Cardiac muscle cell (in vitro differentiated cells and primary cell): ENCODE measurements at places on chromosomes 2 and 18. TPM values are rescaled to one million over a fixed set of nuclear protein-coding genes. Genes with fewer than 3 reads are reported as not detected.
A peak's percentile ranks its signal among the peaks of the same experiment; 100 is the strongest.

Gene KCTD1
- 20.2 and 23.1 TPM in 2 replicates for total RNA-seq

DNA sequence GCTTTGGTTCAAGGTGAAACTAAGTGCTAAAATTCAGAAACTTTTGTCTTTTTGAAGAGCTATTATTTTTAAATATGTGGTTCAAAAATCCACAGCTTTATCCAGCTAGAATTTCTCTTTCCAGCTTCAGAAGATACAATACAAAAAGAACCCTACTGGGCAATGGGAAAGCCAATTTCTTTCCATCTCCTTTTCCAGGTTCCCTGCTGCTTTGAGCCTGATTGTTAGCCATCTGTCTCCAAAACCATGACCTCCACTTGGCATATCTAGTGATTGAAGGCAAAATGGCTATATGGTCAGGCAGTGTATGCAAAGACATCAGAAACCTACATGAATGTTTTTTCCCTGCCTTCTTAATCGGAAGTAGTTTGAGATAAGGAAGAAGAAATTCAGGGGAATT lies 134.1 kb downstream of the KCNH7 start:
- no peak overlapping the region for H3K27ac ChIP-seq
- H3K36me3 ChIP-seq, result no peaks in the 10 kb centered on the region
- H3K4me3 ChIP-seq, result no peak overlapping the region
- no peak for DNase-seq
- H3K4me1 ChIP-seq, result no peaks in the 10 kb centered on the region

DNA sequence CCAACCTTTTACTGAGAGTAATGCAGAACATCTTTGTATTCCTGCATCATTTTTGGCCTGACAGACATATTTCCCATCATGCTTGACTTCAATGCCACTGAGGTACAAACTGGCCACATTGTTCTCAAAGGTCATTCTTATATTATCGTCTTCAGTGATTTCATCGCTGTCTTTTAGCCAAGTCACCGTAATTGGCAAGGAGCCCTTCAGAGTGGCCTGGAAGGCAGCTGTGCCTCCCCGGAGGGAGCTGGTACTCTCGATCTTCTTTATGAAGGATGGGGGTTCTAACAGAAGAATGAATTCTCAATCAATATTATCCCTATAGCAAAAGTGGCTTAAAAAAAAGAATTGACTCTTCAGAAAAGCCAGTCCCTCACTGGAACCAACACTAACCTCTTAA lies 75.9 kb downstream of the TTN start:
- H3K27ac ChIP-seq, result peak overlapping the region; percentile 74
- DNase-seq, result no peak
- H3K4me3 ChIP-seq, result no peak overlapping the region
- H3K27me3 ChIP-seq, result no peaks in the 10 kb centered on the region
- peaks cover 20% of the 10 kb centered on the region for H3K4me1 ChIP-seq
- H3K36me3 ChIP-seq, result peaks cover 100% of the 10 kb centered on the region

- no peak overlapping the region for H3K4me3 ChIP-seq
- H3K36me3 ChIP-seq, result no peaks in the 10 kb centered on the region
- H3K4me1 ChIP-seq, result no peaks in the 10 kb centered on the region
- H3K27me3 ChIP-seq, result no peaks in the 10 kb centered on the region
Measured at GRCh38 chr18:60385693-60386092, 13.1 kb upstream of the MC4R start.

- H3K27ac ChIP-seq, result no peak overlapping the region
- H3K27me3 ChIP-seq, result no peaks in the 10 kb centered on the region
- no peak for DNase-seq
- no peaks in the 10 kb centered on the region for H3K4me1 ChIP-seq
- H3K4me3 ChIP-seq, result no peak overlapping the region
Measured at GRCh38 chr18:48274301-48274700, 134.9 kb downstream of the ZBTB7C start.

DNA sequence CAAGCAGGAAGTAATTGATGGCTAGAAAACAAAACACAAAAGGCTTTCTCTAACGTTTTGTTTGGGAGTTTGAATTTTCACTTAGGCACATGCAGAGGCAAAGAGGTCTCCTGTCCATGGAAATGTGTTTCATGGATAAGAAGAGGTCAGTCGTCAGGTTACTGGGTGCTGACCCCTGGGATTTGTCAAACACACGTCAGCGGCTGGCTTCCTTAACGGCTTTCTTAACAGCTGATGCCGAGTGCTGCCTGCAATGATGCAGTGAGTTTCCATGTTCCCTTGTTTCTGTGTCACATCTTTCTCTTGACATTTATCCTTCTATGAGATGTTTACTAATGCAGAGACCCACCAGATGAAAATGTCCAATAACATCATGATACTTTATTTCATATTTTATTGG lies 31.7 kb downstream of the GPR39 start:
- H3K27me3 ChIP-seq, result no peaks in the 10 kb centered on the region
- H3K36me3 ChIP-seq, result no peaks in the 10 kb centered on the region
- peaks cover 63% of the 10 kb centered on the region for H3K4me1 ChIP-seq
- H3K27ac ChIP-seq, result peak overlapping the region; percentile 97
- peak; percentile 92 for DNase-seq

Gene GCG
- not detected in 2 replicates for total RNA-seq

- H3K27me3 ChIP-seq, result no peaks in the 10 kb centered on the region
- no peak for DNase-seq
- H3K27ac ChIP-seq, result no peak overlapping the region
Measured at GRCh38 chr2:160584972-160585494, 91.4 kb upstream of the RBMS1 start.

Gene KCNE4
- total RNA-seq, result 0.12 and 0.21 TPM in 2 replicates

- no peaks in the 10 kb centered on the region for H3K36me3 ChIP-seq
- peaks cover 20% of the 10 kb centered on the region for H3K4me1 ChIP-seq
- H3K4me3 ChIP-seq, result no peak overlapping the region
- no peak overlapping the region for H3K27ac ChIP-seq
- DNase-seq, result no peak
- no peaks in the 10 kb centered on the region for H3K27me3 ChIP-seq
Measured at GRCh38 chr2:219125225-219125885, 35.3 kb downstream of the NHEJ1 start.

Gene UPP2
- not detected in 2 replicates for total RNA-seq

Gene AQP12B
- not detected in 2 replicates for total RNA-seq

Gene GPC1
- 75.1 and 80.9 TPM in 2 replicates for total RNA-seq

Gene CAPN14
- 0.21 and 0.39 TPM in 2 replicates for total RNA-seq

DNA sequence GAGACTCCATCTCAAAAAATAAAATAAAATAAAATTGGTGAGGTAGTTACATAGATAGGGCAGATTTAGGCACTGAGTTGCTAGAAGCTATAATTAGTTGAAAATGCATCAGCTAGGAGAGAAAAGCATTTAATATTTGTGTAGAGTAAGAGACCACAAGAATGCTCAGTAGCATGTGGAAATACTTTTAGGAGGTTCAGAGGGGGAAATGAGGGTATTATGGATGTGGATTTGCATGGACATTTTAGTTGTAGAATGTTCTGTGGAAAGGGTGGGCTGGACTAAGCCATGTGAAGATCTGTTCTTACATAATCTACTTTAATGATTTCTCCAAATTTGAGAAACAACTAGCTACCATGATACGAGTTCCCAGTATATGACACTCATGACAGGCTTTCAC lies 95.5 kb downstream of the ATP9B start:
- no peak overlapping the region for H3K27ac ChIP-seq
- no peak overlapping the region for H3K4me3 ChIP-seq
- no peaks in the 10 kb centered on the region for H3K27me3 ChIP-seq

GRCh38 chr2:231429901-231430300 lies 34.4 kb downstream of the NCL start:
- no peaks in the 10 kb centered on the region for H3K27me3 ChIP-seq
- no peak overlapping the region for H3K27ac ChIP-seq
- no peaks in the 10 kb centered on the region for H3K4me1 ChIP-seq
- no peak for DNase-seq
- H3K4me3 ChIP-seq, result no peak overlapping the region

- H3K27ac ChIP-seq, result no peak overlapping the region
- H3K27me3 ChIP-seq, result no peaks in the 10 kb centered on the region
- no peaks in the 10 kb centered on the region for H3K4me1 ChIP-seq
- H3K36me3 ChIP-seq, result no peaks in the 10 kb centered on the region
- no peak overlapping the region for H3K4me3 ChIP-seq
Measured at GRCh38 chr2:25197336-25198208, 29.2 kb upstream of the POMC start.

GRCh38 chr2:197348721-197349360 lies 38.3 kb upstream of the ANKRD44 start:
- H3K36me3 ChIP-seq, result no peaks in the 10 kb centered on the region
- no peaks in the 10 kb centered on the region for H3K27me3 ChIP-seq
- H3K27ac ChIP-seq, result no peak overlapping the region
- no peak for DNase-seq
- no peaks in the 10 kb centered on the region for H3K4me1 ChIP-seq

GRCh38 chr2:45754131-45755010 lies 102.9 kb downstream of the PRKCE start:
- no peak overlapping the region for H3K4me3 ChIP-seq
- no peak overlapping the region for H3K27ac ChIP-seq
- no peak for DNase-seq
- no peaks in the 10 kb centered on the region for H3K27me3 ChIP-seq

Gene ZNF513
- total RNA-seq, result 29.7 and 31.7 TPM in 2 replicates

DNA sequence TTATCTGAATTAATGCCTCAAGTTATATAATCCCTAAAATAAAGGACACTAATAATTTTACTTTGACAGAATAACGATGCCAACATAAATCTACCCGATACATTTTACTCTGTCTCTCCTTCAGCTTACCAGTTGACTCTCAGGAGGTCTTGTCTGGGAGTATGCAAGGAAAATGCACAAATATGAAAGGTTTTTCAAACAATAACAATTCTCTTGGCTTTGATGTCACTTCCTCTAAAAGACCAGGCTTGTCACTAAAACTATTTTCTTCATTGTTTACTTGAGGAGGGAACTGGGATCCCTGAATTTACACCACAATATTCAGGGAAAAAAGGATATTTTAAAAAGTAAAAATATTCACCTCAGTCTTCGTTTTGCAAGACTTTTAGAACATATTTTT lies 97.2 kb downstream of the SOS1 start:
- H3K27ac ChIP-seq, result no peak overlapping the region
- H3K27me3 ChIP-seq, result no peaks in the 10 kb centered on the region
- no peaks in the 10 kb centered on the region for H3K4me1 ChIP-seq
- no peak overlapping the region for H3K4me3 ChIP-seq

DNA sequence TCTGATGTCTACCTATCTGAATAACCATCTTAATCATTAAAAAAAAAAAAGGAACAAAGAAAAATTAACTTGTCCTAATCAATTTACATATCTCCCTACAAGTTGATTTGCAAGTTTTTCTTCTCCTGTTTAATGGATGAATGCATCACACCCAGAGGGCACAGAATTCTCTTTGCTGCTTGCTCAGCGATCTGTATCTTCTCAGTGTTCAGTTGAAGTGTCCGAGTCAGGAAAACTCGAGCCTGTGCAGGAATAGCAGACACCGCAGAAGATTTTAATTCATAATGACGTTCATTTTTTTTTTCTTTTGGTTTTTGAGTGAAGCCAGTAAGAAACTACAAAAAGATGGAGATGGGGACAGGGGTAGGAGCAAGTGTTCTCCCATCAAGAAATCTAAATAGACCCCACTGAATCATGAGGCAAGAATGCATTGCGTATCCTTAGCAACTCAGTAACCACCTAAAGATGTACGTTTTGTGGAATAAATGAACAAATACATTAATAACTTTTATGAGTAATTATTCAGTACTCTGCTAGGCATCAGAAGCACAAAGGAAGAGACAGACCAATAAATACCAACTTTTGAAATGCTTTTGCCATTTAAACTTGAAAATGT lies 675.5 kb downstream of the LRP1B start:
- no peaks in the 10 kb centered on the region for H3K4me1 ChIP-seq
- H3K27ac ChIP-seq, result no peak overlapping the region
- no peak for DNase-seq
- H3K4me3 ChIP-seq, result no peak overlapping the region

Gene CAVIN2
- 0.74 and 1.1 TPM in 2 replicates for total RNA-seq

Gene KCNJ3
- total RNA-seq, result 1.9 and 3.3 TPM in 2 replicates

GRCh38 chr2:45342-46130 lies 769 bp downstream of the FAM110C start:
- H3K27me3 ChIP-seq, result peaks cover 81% of the 10 kb centered on the region
- DNase-seq, result no peak
- H3K4me3 ChIP-seq, result peak overlapping the region; percentile 41

DNA sequence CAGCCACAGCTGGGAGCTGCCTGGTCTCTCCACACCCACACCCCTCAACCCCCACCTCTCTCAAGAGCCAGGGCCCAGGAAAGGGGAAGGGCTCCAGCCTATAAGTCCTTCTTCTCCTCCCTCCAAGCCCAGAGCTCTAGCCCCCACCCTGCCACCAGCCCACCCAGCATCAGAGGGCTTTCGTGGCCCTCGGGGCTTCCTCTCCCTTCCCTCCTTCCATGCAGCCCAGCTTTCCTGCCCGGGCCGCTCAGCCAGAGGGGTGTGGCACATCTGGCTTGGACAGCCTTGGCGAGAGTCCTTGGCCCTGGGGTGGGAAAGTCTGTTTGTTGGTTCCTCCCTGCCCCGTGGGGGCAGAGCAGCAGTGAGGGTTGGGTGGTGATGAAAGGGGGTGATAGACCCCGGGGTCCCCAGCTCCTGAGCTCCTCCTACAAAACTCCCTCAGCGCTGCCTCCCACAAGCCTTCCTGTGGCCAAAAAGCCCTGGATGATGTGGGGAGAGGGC lies 7.0 kb downstream of the TNS1 start:
- no peaks in the 10 kb centered on the region for H3K36me3 ChIP-seq
- H3K4me1 ChIP-seq, result no peaks in the 10 kb centered on the region
- no peak overlapping the region for H3K4me3 ChIP-seq
- no peak overlapping the region for H3K27ac ChIP-seq
- no peak for DNase-seq

DNA sequence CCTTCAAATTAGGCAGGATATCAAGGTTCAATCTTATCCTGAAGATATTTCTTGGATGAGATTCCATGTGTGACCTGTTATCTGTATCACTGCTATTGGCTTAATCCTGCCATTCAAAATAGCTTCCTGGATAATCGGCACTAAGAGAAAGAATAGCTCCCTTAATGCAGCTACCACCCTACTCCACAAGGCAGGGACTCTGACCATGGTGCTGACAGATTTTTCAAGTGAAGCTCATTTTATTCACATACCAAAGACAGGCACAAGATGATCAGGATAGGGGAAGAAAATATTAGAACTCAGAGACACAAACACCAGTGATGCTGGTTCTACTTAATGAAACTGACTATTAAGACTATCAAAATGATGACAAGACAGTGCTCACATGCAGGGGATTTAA lies 74.9 kb downstream of the ORC4 start:
- peak; percentile 58 for DNase-seq
- no peaks in the 10 kb centered on the region for H3K27me3 ChIP-seq
- H3K27ac ChIP-seq, result no peak overlapping the region
- H3K36me3 ChIP-seq, result peaks cover 26% of the 10 kb centered on the region
- H3K4me1 ChIP-seq, result no peaks in the 10 kb centered on the region

DNA sequence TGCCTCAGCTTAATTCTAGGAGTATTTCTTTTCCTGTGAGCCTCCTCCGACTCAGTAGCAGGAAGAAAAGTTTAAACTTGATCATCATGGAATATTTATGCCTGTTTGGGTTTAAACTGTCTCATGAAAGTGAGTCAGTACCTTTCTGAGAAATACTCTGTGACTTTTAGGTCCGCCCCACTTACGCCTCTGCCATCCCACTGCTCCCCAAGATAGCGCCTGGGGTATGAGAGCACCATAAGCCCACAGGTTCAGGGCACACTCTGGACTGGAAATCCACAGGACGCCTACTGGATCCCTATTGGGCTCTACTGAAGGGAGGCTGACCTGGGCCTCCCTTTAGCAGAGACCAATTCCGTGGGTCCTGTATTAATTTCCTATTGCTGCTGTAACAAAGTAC lies 175.8 kb upstream of the CDH20 start:
- H3K4me3 ChIP-seq, result no peak overlapping the region
- H3K27ac ChIP-seq, result no peak overlapping the region
- no peak for DNase-seq
- no peaks in the 10 kb centered on the region for H3K36me3 ChIP-seq
- no peaks in the 10 kb centered on the region for H3K27me3 ChIP-seq
- H3K4me1 ChIP-seq, result no peaks in the 10 kb centered on the region
